ENCODE measurements at places on chromosomes 1 and 21.

DNA sequence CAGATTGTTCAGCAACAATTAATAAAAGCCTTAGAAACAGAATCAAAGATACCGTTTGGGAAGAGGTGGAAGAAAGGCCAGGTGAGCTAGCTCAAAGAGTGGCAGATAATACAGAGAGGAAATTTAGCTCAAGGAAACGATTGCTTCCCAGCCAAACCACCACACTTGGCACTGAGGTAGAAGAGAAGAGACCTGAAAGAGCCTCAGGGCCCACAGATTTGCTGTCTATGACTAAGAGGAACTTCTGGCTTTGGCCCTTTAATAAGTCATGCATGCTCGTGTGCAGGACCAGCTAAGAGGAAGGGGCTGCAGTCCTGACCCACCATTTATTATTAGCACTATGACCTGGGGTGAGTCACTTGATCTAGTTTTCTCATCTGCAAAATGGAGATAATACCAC, 72.8 kb upstream of the BCL10 start:
- no peak for DNase-seq

GRCh38 chr1:57357462-57357861, 66.4 kb downstream of the DAB1 start:
- no peak for DNase-seq

DNA sequence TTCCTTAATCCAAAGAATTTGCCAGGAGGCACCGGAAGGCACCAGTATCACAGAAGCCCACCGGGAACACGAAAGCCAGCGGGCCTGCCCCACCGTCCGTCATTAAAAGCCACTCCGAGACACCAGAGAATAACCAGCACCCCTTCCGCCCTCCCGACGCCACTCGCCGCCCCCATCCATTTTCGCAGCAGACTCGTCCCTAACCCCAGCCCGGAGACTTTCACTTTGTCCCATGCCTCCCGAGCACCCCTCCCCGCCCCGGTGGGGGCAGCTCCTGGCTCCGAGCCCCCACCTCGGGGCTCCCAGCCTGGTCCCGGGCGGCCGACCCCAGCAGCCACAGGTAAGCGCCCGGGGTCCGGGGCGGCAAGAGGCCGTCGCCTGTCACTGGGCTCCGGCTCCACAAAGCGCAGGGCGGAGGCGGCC, 105.4 kb downstream of the SLC45A1 start:
- DNase-seq, result no peak

DNA sequence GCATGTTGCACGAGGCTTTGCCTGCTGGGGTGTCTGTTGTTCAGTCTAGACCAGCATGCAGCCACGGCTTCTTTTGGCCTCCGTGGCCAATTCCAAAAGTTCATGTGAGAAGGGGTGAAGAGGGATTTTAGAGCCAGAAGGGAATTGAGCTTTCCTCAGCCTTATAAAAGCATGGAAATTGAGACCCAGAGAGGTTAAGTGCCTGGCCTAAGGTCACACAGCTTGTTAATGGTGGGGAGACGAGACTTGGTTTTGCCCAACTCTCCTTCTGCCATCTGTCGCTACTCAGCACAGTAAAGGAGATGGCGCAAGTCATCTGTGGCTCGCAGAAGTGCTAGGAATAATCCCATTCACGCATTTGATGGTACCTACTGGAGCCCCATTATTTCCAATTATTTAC, 25.7 kb downstream of the ZBTB18 start:
- no peak for DNase-seq

DNA sequence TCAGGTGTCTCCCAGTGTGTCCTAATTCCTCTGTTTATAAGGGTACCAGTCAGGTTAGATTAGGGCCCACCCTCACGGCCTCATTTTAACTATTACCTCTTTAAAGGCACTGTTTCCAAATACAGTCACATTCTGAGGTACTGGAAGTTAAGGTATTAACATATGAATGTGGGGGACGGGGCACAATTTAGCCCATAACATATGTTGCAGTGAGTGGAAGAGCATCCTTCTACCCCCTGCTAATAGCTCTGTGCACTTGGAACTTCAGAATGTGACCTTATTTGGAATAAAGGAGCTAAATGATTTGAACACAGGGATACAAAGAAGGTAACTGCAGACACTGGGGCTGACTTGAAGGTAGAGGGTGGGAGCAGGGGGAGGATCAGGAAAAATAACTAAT, 67.3 kb upstream of the ADGRL2 start:
- no peak for DNase-seq

DNA sequence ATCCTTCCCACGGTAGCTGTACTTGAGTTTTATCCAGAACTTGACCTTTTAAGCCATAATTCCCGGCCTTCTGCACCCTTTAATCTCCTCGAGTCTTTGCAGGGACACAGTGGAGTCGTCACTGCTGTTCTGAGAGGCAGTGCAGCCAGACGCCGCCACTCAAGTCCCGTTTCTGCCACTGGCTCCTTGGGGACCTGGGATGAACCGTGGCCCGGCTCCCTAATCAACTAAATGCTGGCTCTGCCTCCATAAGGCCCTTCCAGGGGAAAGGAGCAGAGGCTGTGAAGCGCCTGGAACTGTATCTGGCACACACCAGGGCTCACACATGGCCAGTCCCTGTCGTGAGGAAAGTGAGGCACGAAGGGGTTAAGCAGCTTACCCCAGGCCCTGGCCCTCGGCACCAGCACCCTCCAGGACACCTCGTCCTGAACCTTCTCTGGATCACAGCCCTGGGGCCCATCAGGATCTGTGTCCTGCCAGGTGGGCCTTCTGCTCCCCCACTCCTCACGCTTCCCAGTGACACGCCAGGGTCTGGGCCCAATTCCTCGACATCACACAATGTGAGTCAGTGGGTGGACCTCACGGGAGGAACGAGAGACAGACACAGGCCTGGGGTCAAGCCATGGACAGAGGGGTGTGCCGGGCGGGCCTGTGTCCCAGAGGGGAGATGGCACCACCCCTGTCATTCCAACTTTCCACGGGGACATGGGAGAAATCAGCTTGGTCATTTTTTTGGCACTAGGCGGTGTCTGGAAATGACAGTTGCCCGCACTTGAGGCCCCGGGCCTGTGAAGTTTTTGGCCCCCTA, 23.5 kb upstream of the C1orf174 start:
- DNase-seq, result no peak

DNA sequence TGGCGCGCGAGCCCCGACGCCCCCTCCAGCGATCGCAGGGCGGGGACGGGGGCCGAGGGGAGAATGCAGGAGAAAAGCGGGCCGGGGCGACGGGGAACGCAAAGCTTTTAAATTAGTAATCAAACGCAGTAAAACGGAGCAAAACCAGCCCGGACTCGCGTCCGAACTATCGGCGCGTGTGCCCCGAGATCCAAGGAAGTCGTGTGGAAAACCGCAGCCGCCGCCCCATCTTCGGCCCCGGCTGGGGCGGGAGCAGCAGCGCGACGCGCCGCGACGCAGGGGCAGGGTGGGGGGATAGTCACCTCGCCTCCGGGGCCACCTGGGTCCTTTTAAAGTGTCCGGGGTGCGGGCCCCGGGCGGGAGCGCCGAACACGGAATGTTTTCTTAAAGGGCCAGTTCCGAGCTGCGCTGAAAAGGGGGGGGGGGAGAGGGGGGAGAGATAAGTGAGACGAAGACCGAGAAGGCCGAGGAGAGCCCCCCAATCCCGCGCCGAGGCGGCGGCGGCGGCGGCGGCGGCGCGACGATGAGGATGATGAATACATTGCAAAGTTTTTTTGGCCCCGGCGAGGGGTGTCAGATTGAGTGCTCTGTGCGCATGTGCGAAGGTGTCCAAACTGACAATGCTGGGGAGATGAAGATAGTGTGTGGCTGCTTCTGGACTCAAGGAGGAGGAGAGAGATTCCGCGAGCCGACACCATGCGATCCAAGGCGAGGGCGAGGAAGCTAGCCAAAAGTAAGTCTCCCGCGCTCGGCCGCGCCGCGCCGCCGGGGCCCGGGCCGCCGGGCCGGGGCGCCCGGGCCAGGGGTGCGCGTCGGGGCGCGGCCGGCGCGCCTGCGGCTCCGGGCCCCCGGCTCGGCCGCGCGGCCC, at the start of gene PRDM16:
Gene PRDM16 (plus strand): TSS at position 640 of the 868 bp plus-strand sequence. CDS start 57 bp downstream, at position 697.
- peak; percentile 53 for DNase-seq

DNA sequence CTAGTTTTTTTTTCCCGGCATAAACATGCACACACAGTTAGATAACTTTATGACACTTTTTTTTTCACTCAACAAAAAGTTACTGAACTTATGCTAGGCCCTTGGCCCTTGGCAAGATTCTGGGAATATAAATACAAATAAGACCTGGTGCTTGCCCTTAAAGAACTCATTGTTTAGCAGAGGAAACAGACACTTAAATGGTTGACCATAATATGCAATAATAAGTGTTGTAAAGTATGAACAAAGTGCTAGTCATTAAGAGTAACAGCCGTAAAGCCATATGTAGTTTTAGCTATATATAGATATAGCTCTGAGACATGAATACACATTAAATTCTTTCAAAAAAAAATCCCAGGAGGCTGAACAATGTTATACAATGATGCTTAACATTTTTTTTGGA, 198.3 kb downstream of the CYYR1 start:
- DNase-seq, result no peak

DNA sequence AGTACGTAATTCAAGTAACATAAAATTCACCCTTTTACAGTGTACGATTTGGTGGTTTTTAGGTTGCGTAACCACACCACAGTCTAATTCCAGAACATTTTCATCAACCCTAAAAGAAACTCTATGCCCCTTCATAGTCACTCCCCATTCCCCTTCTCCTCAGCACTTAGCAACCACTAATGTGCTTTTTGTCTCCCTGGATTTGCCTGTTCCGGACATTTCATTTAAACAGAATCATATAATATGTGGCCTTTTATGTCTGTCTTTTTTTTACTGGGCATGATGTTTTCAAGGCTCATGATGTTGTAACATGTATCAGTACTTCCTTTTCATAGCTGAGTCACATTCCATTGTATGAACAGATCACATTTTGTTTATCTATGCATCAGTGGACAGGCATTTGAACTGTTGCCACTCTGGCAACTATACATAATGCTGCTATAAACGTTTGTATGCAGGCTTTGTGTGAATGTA, 20.8 kb downstream of the OBSCN start:
- peak; percentile 57 for DNase-seq

- DNase-seq, result no peak
These were observed 29.3 kb downstream of the CAMK1G start for GRCh38 chr1:209612646-209613399.

DNA sequence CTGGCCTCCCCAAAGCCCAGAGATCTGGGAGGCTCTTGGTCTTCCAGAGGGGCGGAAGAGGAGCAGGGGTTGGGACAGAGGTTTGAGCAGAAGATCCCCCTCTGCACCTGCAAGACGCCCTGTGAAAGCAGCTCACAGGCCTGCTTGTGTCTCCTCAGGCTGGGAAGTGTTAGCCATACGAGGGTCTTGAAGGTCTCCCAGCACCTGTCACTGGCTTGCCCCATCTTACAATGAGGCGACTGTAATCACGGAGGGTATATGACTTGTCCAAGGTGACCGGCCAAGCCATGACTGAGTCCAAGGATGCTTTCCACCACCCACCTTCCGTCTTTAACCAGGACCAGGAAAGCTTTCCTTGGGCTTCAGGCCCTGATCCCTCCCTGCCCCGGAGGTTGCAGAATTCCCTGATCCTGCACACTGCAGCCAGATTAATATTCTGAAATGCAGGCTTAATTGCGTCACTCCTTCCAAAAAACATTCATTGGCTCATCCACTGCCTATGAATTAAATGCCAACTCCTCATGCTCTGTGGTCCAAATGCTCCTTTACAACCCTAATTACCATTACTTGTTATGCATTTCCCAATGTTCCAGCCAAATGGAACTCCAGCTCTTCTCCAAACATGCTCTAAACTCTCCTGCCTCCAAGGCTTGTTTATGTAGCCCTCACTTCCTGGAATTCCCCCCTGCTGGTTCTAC, 64.0 kb downstream of the DDX20 start:
- DNase-seq, result no peak

GRCh38 chr1:109281680-109282496, 1.1 kb downstream of the PSRC1 start:
- no peak for DNase-seq

DNA sequence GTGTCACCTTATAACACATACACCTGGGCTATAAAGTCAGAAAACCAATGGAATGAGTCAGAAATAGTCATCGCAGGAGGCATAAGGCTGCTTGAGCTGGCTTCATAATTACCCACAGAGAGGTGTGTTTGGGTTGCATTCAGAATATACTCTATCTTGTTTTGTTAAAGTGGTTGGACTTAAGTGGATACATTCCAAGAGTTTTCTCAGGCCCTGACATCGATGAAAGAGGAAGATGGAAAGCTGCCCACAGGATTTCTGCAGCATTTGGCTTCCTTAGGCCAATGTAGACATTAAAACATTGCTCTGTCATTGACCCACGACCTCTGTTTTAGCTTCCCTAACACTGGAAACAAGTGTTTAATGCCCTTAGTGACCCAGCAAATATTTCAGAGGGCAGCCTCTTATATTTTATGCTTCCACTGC, 18.6 kb upstream of the BCL10 start:
- peak; percentile 98 for DNase-seq

- DNase-seq, result peak; percentile 85
These were observed 123.2 kb downstream of the NR5A2 start for GRCh38 chr1:200150721-200151120.

DNA sequence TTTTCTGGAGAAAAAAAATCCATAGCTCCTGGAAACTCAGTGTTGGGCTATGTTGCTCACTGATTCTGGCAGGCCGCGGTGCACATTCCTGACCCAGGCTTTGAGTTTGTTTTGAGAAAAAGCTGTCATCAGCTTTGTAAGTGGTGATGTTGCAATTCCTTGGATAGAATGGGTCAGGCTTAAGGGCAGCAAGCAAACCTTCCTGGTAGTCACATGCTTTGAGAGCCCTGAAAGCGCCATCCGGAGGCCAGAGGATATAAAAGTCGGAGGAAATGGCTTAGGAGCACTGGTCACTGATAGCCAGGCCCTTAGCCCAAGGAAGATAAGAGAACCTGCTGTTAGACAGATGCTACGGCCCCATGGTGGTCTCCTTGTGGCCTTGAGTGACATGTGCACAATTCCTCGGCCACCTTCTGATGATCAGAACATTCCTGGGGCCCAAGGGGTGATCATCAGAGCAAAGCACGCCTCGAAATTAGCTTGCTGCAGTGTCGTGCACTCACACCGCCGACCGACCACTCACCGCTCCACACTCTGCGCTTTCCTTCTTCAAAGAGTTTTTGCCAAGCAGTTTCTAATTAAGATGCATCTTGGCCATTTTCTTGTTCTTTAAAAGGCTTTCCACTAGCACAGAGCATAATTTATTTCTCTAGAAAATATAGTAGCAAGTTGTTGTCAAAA, 78.6 kb downstream of the MAN1C1 start:
- DNase-seq, result peak; percentile 81

DNA sequence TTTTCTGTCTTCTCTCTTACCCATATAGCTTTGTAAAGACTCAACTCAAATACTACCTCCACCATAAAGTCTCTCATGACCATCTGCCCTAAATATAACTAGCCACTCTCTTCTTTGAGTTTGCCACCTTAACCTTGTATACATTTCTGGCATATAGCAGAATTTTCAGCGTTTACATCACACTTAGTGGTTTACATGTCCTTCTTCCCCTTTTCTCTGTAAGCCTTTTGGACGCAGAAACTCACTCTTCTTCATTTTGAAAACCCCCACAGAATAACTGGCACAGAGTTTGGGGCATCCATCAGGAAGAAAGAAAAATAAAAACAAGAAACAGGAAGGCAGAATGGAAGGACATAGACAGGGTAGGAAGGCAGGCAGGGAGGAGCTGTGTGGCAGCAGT, 131.8 kb upstream of the DUSP10 start:
- no peak for DNase-seq

All from kidney tubule cell (primary cell).